ENCODE measurements at places on chromosomes 12 and 14.

GRCh38 chr14:71473843-71474242 lies 458.4 kb upstream of the RGS6 start:
- DNase-seq = no peak

- no peak for DNase-seq
Observed at GRCh38 chr12:68140556-68140955, 19.0 kb downstream of the IFNG start.

DNA sequence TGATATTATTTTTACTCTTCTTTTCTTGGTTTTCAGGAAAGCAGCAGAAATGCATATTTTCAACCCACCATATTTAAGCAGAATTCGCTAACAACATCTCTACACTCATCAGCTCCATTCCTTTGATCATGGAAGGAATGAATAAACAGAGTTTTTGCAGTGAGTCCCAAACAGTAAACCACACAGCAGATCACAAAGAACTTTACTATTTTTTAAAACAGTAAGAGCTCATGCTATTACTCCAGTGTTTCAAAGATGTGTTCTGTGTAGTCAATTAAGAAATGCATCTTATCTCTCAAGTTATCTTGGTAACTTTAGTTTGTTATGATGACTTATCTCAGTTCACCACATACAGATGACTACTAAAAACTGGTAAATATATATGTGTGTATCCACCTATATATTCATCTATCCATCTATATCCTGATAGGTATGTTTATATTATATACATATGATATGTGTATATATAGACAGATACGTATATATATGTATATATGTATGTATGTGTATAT lies 843.5 kb downstream of the BCL11B start:
- DNase-seq = no peak

DNA sequence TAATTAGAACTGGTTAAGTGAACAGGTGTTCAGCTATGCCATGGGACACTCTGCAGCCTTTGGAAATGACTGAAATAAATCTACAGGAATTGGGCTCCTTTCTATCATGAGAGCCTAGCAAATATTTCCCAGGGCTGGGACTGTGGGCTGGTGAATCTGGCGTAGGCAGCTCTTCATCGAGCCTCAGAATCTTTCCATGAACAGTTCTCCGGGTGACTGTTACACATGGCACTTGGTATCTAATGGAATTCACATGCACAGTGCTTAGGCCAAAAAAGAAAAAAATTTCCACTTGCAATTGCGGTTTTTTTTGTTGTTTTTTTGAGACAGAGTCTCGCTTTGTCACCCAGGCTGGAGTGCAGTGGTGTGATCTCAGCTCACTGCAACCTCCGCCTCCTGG lies 32.1 kb downstream of the PRKAB1 start:
- DNase-seq = no peak

DNA sequence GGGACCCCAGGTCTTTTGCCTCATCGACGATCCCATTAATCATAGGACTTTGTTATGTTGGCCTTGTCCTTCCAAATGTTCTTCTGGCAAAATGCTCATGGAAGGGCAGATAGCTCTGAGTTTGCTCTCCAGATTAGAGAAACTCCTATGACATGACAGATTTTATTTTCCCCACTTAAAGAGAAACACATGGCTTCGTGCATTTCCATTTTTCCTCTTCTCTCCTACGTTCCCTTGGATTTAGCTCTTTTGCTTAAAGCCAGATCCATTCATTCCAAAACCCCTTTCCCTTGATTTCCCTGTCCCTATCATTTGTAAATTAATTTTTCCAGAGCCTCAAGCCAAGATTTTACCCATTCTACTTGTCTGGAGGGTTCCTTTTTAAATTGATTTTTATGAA lies 2.9 kb downstream of the PRIMA1 start:
- DNase-seq = no peak

- DNase-seq = no peak
Observed at GRCh38 chr14:56268039-56268438, 149.8 kb downstream of the PELI2 start.

GRCh38 chr14:102654298-102654697 lies 61.8 kb downstream of the RCOR1 start:
- no peak for DNase-seq

- no peak for DNase-seq
Observed at GRCh38 chr12:1161197-1161596, 170.2 kb downstream of the ERC1 start.

DNA sequence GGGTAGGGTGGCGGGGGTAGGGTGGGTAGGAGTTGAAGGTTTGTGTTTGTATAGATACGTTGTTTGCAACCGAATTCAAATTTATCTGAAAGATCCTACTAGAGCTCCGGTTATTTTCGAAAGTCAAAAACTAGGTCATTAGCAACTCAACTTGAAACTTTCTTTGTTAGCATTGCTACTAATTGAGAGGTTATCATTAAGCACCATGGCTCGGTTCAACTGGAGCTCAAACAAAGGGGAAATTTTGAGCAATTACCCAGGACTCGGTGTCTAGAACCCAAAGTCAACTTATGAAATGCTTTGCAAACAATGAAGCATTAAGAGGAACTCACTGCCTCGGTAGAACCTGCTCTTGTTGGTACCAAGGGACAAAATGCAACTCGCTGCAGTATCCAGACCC lies 207.7 kb downstream of the BCAT1 start:
- DNase-seq = no peak

- peak; percentile 81 for DNase-seq
Observed at GRCh38 chr12:32419520-32419960, 20.2 kb downstream of the FGD4 start.

- DNase-seq = no peak
Observed at GRCh38 chr12:27623645-27624044, 72.6 kb upstream of the REP15 start.

DNA sequence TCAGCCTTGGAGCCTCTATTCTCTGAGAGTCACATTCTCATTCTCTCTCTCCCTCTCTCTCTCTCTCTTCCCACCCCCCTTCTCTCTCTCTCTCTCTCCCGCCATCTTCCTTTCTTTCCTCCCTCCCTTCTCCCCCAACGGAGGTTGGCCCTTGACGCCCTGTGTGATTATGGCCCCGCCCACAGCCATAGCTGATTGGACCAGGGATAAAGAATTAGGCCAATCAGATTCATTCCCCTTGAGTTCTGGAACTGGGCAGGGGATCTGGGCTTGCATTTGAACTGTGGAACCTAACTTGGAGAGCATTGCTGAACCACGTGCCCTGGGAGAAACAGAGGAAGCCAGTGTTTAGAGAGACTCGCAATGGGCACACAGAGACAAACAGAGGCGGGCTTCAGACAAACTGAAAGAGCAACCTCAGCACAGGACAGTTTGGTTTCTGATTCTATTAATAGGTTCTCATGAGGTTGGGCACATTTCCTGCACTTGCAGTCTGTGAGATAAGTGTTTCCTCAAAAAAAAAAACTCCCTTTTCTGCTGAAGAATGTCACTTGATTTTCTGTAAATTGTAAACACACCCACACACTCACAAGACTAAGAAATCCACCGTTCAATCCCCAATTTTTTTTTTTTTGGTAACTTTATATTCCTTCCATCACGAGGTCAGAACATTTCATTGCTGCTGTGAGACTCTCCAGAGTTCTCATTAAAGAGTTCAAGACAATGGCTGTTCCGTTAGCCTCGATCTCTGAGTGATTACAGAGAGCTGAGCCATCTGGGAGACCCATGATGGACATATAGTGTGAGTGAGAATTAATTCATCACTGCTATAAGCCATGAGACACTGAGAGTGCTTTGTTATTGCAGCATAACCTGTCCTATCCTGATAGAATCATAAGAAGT lies 3.5 kb upstream of the P2RX7 start:
- DNase-seq = peak; percentile 96

GRCh38 chr14:99426813-99427346 lies 53.8 kb downstream of the SETD3 start:
- DNase-seq = no peak

DNA sequence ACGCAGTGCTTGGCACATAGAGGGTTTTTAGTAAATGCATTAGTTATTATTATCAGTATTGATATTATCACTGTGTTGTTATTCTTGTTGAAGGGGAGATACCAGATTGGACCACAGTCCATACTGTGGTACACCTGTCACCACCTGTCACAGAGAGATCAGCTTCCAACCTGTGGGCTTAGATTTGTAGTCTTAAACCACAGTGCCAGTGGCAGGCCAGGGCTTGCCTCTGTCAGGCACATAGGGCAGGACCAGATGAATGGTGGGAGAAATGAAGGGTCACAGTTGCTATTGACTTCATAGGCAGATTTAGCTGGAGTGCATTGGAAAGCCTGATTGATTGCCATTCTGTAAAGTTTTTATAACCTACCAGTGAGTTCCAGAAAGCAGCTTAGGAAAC lies 35.1 kb downstream of the ARL1 start:
- DNase-seq = no peak

- no peak for DNase-seq
Observed at GRCh38 chr12:52032446-52032803, 18.8 kb upstream of the NR4A1 start.

DNA sequence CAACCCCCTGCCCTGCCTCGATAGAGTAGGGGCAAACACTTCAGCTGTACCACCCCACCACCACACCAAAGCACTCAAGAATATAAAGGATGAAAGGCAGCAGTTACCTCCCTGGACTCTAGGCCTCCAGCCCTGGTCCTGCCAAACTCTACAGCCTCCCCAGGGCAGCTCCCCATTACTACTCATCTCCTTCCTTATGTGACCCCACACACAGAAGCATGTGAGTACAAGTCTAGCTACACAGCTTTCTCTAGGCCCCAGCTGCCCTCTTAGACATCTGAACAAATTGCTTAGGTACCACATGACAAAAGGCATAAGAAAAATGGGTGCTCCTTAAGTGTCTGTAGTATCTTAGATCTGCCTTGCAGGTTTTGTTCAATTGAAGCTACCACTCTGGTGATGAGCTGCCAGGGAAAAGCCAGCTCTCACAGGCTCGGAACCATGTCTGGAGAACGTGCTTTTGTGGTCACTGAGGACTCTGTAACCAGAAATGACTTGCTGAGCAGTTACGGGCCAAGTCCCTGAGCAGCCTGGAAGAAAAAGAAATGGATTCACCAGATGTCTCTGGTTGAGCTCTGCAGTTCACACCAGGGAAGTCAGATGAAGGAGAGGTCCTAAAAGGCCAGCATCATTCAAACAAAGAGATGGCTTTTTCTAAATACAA lies 32.8 kb downstream of the FMNL3 start:
- DNase-seq = no peak

GRCh38 chr12:41167701-41168100 lies 20.4 kb upstream of the PDZRN4 start:
- DNase-seq = no peak

- no peak for DNase-seq
Observed at GRCh38 chr12:5864301-5864700, 80.8 kb downstream of the ANO2 start.

DNA sequence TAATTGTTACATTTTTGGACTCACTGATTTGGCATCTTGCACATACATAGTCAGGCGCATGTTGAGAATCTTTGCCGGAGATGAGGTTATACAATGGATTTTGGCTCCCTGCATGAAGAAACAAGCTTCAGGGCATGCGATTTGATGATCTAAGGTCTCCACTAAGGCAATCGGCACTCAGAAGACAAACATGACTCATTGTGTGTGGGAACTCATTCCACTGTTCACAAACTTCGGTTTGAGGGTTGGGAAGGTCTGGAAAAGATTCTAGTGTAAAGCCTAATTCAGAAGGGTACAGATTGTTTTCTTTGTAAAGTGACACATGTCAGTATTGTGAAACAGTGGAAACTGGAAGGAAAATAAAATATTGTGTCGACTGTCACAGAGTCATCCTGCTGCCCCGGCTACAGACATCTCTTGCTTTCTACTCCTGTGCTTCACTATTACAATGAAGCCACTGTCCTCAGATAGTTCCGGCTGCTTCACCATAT lies 192.6 kb upstream of the HMGA2 start:
- no peak for DNase-seq

DNA sequence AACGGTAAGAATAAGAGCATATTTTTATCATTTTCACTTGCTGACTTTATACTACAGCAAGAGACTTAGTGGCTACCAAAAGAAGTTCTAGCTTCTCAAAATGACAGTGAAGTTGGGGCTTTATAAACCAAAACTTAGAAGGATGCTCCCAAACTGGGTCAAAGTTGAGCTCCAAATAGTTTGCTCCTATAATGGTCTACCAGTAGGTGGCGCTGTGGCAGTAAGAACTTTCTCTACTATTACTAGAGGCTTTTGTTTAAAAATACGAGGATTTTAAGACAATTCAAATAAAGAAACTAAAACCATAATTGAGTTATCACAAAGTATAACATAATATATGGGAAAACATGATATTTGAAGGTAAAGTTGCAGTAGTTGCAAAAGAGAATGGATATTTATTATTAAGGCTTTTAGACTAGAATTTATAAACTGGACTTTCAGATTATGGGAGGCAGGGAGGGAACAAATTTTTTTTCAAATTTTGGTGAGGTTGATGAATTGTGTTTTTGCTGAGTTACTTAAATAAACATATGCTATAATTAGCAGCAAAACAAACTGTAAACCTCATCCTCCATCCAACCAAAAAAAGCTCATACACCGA lies 75.0 kb downstream of the TGFB3 start:
- DNase-seq = peak; percentile 64

- DNase-seq = no peak
Observed at GRCh38 chr12:2902272-2902880, 11.7 kb downstream of the TULP3 start.

GRCh38 chr14:78644824-78645559 lies 474.8 kb downstream of the NRXN3 start:
- no peak for DNase-seq

DNA sequence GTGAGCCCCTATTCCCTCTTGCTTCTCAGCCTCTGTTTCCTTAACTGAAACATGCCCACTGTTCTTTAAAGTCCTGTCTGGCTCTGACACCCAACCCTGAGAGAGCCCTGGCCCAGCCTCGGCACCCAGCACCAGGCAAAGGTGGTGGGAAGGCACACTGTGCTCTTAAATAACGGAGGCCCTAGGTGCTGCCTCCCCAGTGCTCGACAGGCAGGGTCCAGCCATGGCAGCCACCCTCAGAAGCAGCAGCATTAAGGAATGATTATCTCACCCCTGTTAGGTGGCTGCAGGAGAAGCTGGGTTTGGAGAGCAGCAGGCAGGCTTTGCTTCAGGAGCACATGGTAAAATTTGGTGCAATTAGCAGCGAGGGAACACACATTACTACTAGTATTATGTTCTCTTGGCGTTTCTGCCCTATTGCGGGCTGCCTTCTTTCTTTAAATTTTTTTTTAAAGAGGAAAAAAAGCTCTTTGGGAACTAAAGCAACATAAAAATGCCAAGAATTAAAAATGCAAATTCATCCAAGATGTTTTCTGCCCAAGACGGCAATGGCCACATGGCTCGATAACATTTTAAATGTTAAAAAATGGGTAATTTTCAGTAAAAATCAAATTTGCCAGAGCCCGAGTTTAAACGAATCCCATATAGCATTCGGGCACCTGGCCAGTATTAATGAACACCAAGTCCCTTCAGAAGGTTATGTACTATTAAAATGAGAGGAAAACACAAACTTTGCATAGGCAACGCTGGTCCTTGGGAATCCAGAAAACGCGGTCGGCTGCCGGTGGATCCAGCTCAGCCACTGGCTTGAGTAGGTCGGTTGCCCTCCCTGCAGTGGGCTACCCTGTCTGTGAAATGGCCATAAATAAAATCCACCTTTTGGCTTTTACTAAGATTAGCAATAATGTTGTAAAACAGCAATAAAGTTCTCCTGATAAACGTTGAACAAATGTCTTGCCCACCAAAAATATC lies 152.2 kb downstream of the BCL11B start:
- no peak for DNase-seq

Data from inflammatory macrophage (primary cell).